ENCODE measurements at places on chromosomes 2 and 18. TPM values are rescaled to one million over a fixed set of nuclear protein-coding genes. Genes with fewer than 3 reads are reported as not detected.

DNA sequence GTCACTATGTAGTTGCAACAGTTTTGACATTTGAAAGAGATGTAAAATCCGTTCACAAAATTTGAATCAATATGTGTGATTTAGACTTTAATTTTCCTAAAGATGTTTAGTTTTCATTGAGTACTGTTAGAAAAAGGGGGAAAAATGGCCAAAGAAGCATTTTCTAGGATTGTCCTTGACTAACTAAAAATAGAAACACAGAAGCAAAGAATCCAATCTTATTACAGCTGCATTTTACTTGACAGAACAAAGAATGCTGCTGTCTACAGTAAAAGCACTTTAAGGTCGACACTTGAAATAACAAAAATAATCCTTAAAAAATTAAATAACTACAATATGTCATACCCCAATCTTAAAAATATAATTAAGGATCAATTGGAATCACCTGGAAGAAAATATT, 48.9 kb downstream of the FRZB start:
- no peak for DNase-seq

The CFAP210 gene
- 0.58 TPM for total RNA-seq

The PIKFYVE gene
- 46.4 TPM for total RNA-seq

The TFCP2L1 gene
- 0.16 TPM for total RNA-seq

The WDR43 gene
- total RNA-seq, result 65.3 TPM

The ECEL1 gene
- total RNA-seq, result 9.5 TPM

DNA sequence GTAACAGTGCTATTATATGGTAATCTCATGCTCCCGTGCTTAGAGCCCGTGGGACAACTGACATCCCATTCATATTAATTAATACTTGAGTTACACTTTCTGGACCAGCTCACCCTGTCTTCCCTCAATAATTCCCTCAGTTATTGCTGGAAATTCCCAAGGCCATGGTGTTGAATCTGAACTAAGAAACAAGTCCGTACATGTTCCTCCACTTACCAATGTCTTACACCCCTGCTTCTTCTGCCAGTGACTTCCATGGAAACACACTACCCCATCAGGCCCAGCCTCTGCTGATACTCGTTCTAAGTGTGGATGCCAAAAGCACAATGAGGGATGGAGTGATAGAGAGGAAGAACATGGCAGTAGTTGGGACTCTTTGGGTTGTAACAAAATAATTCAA, 193.7 kb downstream of the RND3 start:
- no peak for DNase-seq

DNA sequence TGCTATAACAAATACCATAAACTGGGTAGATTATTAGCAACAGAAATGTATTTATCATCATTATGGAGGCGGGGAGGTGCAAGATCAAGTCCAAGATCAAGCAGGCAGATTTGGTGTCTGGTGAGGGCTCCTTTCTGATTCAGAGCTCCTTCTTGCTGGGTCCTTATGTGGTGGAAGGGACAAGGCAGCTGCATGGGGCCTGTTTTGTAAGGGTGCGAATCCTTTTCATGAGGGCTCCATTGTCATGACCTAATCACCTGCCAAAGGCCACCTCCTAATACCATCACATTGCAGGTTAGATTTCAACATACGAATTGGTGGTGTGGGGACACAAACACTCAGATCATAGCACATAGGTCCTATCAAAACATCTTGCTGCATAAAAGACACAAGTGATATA, 84.4 kb upstream of the CCDC150 start:
- DNase-seq, result no peak

DNA sequence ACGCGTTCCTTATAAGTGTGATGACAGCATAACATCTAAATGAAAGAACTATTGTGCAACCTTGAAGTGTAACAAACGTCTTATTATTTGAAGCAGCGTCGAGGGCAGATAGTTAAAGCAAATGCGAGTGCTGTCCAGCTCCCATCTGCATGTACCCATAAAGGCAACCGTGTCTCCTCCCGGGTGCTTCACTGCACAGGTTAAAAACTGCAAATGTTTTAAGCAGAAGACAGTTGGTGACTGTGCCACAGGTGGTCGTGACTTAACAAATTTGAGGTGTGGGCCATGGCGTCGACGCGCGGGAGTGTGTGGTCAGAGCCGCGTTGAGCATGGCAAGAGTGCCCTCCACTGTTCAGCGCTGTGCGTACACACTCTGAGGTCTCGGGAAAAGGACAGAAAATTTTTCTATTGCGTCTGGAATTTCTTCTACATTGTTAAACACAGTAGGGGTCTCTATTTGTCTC, 6.4 kb downstream of the SALL3 start:
- DNase-seq, result no peak

DNA sequence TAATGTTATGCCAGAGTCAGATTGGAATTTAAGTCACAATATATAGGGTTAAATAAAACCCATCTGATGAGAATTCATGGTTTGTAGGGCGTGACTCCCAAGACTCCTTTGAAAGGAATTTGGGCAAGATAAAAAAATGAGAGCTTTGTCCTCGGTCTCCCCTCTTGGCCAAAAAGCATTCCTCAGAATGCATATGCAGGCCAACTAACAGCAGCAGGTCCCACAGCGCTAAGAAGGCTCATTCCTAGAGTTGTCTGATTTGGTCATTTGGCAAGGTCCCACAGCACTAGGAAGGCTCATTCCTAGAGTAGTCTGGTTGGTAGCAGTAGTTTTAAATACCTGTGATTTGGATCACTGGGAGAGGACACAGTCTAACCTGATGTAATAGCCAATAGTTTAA, 106.3 kb upstream of the B3GNT2 start:
- no peak for DNase-seq

DNA sequence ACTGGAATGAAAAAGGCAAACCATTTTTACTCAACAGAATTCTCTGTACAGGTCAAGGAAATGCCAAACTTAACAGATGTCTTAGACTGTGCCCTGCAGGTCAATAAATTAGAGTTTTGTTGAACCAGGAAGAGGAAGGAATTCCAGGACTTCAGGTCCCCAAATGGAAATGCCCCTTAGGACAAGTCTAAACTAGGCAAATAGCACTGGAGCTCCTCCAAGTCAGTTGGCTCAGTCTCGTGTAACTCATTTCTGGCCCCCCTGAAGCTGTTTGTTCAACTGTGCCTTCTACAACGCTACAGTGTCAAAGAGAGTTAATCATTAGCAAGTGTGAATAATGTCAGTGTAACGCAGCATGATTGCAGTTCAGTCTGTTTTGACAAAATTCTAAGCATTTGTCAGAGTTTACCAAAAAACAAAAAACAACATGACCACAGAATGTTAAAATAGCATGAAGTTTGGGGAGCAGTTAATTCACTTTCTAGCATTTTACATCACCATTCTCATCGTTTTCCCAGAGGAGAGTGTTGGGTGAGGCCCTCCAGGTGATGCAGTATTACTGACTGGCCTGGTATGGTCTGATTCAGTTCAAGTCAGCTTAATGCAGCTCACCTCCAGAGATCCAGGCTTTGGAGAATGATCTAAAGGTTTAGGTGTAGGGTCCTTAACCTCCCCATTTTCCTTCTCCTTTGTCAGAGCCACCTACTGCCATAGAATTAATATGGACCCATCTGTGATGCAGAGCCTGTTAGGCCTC, 108.1 kb downstream of the AQP4 start:
- no peak for DNase-seq

The DTNA gene
- 10.9 TPM for total RNA-seq

DNA sequence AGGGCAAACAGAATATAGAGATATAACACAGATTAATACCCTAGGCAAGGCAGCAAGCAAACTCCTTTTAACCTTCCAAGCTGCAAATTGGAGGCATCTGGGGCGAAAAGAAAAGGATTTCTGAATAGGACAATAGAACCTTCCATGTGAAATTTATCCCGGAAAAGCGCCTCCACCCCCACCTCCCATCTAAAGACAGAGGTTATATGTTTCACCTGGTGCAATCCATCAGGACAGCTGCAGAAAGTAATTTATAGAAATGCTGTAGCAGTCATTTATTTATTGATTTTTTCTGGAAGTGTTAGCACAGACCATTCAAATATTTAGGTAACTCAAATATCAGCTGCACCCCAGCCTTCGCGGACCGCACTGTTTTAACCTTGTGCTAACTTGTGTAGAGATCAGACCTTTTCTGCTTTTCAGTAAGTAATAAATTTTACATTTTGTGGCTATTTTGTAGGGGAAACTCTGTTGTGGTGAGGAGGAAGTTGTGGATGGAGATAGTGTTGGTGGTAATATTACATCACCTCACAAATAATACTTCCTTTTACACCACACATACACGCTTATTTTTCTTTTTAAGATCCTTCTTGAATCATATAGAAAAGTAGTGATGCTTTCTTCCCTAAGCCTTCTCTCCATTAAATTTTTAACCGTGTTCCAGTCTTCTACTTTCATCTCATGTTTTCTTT, 919.3 kb upstream of the CDH2 start:
- DNase-seq, result no peak

DNA sequence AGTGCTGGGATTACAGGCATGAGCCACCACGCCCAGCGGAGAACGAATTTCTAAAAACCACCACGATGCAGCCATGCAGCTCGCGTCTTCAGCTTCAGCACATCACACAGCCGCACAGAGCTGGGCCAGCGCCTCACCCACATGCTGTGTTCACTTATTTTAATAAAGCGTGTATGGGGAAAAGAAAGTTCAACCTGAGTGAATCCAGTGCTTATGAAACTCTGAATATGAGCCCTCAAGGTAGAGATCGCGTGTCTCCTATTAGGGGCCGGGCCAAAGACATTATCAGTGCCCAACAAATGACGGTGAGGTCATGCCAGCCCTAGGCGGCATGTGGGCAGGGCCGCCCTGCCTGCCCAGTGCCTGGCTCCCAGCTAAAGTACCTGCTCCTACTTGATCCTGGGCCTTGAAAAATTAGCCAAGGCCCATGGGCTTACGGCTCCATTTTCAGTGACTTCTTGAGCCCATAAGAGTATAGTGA, 44.3 kb downstream of the SPRED2 start:
- DNase-seq, result no peak

- DNase-seq, result no peak
Observed at GRCh38 chr2:200443376-200443775, 66.5 kb downstream of the KCTD18 start.

The C2orf72 gene
- total RNA-seq, result 0.77 TPM

The CCDC178 gene
- 3.1 TPM for total RNA-seq

Measured in mesothelial cell of epicardium (in vitro differentiated cells).